ENCODE measurements at places on chromosomes 3 and 15. TPM values are rescaled to one million over a fixed set of nuclear protein-coding genes. Genes with fewer than 3 reads are reported as not detected.

Gene TLR9
- not detected for total RNA-seq

Gene C3orf70
- total RNA-seq: 13.8 TPM

Gene COMMD4
- total RNA-seq: 59.2 TPM

DNA sequence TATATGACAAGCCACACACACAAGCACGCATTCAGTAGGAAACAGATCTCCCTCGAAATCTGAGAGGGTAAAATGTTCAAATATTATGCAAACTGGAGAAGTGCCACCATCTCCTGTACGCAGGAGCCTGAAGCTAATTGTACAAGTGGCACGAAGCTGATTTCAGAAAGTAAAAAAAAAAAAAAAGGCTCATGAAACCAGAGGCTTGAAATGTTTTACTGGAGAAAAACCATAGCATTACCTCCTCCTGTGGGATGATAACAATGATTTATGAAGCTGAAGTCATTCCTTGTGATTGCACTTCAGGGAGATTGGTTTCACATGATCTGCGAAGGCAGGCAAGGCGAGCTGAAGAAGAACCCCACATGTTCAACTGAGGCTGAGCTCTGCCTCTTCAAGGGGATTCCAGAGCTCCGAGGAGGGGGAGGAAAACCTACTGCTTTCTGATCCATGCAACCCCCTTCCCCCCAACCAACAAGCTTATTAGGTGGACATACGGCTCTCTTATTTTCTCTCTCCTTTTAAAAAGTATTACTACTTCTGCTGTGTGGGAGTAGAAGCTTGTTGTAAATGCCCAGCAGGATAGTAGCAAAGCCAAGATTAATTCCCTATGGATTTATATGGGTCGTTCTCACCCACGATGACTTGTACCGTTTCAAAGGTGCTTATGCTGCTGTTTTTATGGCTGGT, 101.1 kb downstream of the GREM1 start:
- no peak for DNase-seq

DNA sequence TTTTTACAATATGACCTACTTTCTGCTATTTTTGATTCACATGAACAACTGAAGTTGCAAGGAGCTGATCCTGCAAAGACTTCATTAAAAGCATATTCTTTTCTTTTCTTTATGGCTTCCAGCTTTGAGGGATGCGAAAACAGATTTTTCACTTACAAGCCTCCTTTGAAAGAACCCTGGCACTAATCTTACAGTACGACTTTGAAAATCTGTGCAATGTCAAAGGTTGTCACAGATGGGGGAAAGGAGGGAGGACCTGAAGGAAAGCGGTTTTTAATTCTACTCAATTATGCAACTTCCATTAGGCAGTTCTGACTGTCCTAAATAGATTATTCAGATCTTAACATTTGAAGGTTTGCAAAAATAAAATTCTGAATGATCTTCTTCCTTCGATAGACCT, 130.5 kb downstream of the TNIK start:
- no peak for DNase-seq

DNA sequence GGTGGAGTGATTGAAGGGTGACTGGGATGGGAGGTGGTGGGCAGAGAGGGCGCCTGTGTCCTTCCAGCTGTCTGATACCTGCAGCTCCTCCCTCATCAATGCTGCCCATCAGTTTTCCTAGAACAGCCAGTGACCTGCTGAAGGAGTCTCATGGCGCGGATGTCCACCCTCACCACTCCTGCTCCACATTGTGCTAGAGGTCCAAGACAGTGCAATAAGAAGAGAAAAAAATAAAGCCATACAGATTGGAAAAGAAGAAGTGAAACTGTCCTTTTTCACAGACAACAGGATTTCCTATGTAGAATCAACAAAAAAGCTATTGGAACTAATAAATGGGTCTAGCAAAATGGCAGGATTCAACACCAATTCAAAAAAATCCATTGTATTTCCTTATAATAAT, 7.4 kb downstream of the ZDHHC19 start:
- no peak for DNase-seq

DNA sequence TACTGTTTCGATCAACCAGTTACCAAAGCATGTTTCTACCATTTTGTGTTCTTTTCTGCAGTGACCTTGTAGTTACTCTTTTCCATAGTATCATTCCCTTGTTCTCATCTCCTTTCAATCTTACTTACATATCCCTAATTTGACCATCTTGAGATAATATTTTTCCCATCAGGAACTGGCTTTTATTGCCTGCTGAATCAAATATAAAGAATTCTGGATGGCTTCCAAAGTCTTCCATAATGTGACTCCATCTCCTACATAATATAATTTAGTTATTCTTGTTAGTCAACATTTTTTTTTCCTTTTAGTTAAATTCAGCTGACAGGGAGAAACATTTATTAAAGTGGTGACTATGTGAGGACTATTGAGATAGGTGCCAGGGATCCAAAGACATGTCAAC, 7.0 kb downstream of the USP8 start:
- no peak for DNase-seq

GRCh38 chr3:175356899-175357324, 497.8 kb downstream of the NAALADL2 start:
- no peak for DNase-seq

GRCh38 chr3:188266562-188267274, 112.8 kb downstream of the LPP start:
- peak; percentile 42 for DNase-seq

DNA sequence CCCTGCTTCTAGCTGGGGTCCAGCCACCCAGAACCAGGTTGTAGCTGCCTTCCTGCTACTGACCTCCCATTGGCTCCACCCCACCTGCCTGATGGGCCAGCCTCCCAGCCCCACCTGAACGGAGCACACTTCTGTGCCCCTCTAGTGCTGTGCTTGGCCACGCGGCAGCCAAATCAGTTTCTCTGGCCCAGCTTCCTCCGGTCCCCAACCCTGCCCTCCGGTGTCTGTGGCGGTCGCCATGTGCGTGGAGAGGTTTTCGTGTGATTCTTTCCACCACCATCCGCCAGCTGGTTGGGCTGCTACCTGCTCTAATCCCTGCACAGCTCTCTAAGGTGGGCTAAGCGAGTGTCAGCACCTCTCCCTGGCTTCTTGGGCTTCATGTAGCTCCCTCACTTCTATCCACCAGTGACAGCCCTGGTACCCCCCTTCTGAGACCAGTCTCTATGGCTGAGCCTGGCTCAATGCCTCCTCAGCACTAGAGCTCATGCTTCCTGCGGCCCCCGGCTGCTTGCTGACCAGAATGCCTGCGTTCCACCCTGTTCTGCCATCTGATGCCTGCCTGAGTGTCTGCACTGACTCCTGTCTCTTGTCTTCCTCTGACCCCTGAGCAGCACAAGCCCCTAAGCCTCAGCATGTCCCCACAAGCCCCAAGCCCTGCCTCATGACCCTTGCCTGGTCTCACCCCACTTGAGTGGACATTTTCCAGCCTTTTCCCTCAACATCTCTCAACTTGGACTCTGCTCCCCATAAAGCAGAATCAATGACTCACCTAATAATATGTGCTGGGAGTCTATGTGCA, 23.2 kb upstream of the MAGEF1 start:
- no peak for DNase-seq

DNA sequence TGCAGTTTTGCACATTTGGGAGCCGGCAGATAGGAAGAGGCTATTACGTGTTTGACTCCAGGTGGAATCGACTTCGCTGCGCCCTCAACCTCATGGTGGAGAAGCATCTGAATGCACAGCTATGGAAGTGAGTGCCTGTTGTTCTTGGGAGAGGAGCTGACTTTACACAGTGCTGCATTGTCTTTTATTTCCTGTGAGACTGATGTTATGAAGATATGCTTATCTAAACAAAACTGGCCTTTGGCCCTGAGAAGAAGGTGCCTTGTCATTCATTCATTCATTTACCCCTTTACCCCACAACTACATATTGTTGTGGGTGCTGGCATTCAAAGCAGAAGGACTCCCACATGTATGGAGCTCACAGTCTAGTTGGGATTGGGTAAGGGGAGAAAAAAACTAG, 32.6 kb downstream of the PSMD6 start:
- DNase-seq: no peak

- DNase-seq: no peak
These were observed 141.4 kb upstream of the MRPS22 start for GRCh38 chr3:139202226-139202958.

DNA sequence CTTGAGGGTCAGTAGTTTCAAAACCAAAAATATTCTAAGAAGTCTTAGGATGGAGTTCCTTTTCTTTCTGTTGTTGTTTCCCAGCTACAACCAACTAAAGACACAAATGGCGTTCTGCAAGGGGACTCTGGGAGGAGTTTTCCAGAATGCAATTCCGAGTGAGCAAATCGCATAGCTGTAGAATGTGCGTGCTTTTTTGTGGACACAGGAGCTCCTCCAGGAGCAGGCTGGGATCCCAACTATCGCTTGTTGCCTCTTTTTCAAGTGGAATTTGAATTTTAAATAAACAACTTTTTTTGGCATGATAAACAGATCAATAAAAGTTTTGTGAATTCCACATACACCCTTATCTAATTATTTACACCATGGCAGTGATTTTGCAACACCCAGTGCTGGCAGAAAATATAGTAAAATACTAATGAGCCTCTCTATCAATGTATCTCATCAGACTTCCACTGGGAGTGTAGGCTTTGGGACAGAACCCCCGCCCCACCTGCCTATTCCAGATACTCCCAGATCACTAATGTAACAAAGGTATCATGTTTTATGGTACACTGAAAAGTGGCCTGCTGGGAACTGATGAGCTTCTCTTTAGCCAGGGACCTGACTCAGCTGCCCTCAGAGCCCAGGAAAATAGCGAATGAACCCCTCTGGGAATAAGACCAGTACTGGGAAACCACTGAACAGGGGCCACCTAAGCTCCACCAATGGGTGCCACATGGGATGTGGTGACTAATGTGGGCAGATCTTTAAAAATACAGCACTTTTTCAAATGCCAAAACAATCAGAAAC, 66.4 kb downstream of the LMCD1 start:
- no peak for DNase-seq

GRCh38 chr3:138492980-138493675, 58.7 kb downstream of the ESYT3 start:
- no peak for DNase-seq

GRCh38 chr3:23481616-23482278, 278.6 kb downstream of the UBE2E2 start:
- DNase-seq: no peak

DNA sequence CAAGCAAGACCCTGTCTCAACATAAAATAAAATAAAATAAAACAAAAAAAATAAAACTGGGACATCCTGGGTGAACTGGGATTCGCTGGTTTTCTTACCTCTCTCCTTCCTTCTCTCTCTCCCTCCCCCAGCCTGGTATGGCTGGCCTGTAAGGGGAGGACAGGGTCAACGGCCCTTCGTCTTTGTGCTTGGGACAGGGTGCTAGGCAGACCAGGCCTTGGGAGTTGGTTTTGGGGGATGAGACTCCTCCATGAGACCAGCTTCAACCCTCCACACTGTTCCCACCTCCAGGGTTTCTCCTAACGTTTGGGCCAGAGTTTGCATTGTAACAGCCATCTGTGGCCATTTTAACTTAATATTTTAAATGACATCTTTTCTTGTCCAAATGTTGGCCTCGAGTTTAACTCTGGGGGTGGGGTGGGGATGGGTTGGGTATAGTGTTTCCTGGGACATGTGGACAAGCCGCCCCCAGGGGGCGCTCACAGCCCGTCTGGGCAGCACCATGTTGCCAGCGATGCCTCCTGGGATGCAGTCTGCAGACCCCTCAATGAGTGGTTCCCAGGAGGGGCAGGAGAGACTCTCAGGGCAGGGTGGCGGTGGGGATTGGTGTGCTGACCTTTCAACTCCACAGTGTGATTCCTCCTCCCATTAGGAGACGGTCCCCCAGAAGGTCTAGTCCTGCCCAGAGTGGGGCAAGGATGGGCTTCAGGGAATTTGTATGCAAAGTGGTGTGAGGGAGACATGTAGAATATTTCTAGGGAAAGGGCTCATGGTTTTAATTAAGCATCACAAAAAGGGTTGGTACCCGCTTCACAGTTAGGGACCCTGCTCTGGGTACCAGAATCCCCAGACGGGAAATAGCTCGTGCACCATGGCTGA, 37.7 kb upstream of the LCTL start:
- peak; percentile 44 for DNase-seq

DNA sequence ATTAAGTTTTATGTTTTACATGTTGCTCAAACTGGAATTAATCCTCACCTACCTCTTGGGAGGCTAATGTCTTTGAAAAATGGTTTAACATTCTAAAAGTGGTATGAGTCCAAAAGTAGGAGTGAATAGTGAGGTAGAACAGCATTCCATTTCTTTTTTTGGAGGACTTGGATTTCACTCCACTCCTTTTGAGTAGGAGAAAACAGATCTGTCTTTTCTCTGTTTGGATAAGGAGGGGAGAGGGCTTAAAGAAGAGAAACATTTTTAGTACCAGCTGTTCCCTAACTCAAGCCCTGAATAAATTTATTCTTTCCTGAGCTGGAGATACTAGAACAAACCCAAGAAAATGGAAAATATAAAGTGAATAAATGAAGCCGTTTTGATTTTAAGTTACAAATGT, 687.9 kb downstream of the MECOM start:
- no peak for DNase-seq

DNA sequence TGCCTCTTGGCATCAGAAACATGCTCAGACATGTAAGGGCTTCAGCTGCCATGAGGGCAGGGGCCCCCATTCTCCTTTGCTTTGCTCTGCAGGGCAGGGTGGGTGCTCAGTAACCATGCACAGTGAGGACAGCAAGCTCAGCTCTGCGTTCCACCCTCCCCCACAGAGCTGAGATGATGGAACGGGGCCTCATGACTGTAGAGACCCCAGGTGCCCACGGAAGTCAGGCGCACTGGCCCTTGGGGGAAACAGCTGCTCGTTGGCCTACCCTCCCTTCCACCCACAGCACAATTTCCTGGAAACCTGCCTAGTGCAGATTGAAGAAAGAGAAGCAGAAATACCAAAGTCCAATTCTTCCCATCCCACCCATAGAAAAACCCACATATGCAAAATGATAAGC, 10.5 kb downstream of the CTXND1 start:
- DNase-seq: no peak

GRCh38 chr3:52240059-52240885, 1.3 kb upstream of the TWF2 start:
- peak; percentile 54 for DNase-seq
